ENCODE measurements at places on chromosomes 7 and 10.

DNA sequence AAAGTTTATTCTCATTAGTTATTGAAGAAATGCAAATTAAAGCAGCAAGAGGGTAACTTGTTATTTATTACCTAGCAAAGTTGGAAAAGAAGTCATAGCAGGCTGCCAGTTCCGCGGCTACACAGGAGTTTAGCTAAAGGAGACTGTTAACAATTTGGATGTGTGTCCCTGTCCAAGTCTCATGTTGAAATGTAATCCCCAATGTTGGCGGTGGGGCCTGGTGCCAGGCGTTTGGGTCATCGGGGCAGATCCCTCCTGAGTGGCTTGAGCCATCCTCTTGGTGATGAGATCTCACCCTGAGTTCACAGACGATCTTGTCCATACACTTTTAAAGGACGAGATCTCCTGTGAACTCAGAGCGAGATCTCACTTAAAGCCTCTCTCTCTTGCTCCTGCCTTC is 608.3 kb downstream of the SH2D4B start:
- DNase-seq, result no peak

- DNase-seq, result no peak
These were observed 1.7 kb upstream of the SH2B2 start for GRCh38 chr7:102284891-102285539.

GRCh38 chr7:107080099-107080505 is 35.6 kb downstream of the PRKAR2B start:
- DNase-seq, result no peak

- DNase-seq, result no peak
These were observed 999 bp downstream of the TLX1 start for GRCh38 chr10:101131962-101132635.

DNA sequence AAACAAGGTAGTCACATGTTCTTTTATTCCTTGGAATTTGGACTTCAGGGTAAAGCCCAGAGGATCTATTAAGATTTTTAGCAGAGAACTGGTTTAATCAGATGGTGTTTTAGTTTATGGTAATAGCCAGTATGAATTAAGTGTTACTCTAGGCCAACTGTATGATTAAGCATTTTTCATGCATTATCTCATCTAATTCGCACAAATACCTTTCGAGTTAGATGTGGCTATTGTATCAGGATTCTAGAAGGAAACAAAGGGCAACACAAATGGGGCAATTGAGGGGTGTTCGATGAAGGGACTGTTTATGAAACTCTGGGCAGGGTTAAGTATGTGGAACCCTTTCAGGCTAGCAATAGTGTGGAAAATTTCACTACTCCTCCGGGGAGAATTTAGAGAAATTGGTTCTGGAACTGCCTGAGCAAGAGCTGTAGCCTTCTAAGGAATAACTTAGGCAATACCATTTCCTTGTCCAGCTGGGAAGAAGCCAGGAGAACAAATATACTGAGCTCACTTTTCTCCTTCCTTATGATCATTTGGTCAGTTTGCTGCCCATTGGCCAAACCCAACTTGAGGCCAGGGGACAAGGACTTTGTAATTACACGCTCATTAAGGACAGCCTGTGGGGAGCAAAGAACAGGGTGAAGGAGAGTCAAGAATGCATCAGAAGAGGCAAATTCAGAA is 319.0 kb upstream of the FZD1 start:
- DNase-seq, result no peak

- no peak for DNase-seq
These were observed 99.5 kb downstream of the CYTH3 start for GRCh38 chr7:6172910-6173295.

DNA sequence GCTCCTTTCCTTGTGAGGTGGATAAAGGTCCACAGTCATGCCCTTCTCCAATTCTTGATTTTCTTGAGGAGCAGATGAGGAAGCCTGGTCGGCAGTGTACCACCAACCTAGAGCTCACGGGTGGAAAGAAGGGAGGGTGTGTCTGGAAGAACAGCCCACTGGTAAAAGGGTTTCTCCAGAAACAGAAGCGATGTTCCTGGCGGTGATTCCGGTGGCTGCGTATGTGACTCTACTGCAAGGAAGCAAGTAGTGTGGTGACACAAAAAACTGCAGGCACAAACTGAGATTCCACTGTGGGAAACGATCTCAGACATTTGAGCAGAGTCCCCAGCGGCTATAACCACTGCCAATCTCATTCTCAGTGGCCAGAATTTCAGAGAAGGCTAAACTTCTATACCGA is 65.9 kb upstream of the ATP6V0A4 start:
- DNase-seq, result no peak
